Hindlimb muscle (tissue), 1 donor: ENCODE measurements at places on chromosomes 16 and 17.

- DNase-seq, result no peak
Observed at GRCh38 chr16:86118467-86119307, 219.7 kb downstream of the IRF8 start.

DNA sequence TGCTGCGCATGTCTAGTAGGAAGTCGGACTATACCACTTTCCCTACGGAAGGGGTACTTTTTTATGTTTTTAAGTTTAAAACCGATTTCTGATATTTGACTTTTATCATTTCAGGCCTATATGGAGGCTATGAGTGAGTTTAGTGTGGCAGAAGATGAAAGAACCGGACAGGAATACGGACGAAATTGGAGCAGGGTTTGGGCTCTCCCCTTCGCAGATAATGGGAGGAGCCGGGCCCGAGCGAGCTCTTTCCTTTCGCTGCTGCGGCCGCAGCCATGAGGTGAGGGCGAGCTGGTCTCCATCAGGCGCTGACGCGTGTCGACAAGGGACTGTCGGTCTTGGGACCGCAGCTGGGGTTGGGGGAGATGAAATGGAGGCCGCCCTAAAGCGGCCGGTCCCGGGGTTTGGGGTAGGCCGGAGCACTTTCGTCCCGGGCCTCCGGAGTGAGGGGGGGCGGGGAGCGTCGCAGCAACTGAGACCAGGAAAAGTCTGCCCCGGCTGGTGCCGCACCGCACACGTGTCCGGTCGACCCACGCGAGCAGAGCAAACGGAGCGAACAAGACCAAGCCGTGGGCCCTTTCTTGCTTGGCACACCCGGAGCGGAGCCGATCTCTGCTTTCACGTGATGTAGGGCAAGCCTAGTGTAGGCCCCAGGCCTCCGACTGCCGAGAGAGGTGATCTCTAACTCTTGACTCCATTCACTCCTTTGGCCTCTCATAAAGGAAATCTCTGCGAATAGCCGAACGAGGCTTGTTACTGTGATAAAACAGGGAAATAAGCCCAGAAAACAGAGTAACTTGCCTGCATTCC is at the start of gene RPL19:
TSS of gene RPL19 (plus strand) at position 214 of the 810 bp plus-strand sequence. CDS start at position 276, 62 bp downstream.
- peak; percentile 91 for DNase-seq

- DNase-seq, result no peak
Observed at GRCh38 chr17:65029605-65030336, 26.8 kb downstream of the GNA13 start.

- DNase-seq, result no peak
Observed at GRCh38 chr16:59740858-59741257, 1006.7 kb upstream of the GOT2 start.

- no peak for DNase-seq
Observed at GRCh38 chr16:30005341-30006094, 5.3 kb downstream of the DOC2A start.

GRCh38 chr16:71622088-71622487 is 3.9 kb upstream of the MARVELD3 start:
- no peak for DNase-seq
